ENCODE measurements at places on chromosomes 4 and X.

DNA sequence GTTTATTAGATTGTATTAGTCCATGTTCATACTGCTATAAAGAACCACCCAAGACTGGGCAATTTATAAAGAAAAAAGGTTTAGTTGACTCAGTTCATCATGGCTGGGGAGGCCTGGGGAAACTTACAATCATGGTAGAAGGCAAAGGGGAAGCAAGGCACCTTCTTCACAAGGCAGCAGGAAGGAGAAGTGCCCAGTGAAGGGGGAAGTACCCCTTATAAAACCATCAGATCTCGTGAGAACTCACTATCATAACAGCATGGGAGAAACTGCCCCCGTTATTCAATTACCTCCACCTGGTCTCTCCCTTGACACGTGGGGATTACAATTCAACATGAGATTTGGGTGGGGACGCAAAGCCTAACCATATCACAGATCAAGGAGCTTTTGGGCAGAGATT, 8.1 kb upstream of the HSD17B13 start:
- no peak for DNase-seq

DNA sequence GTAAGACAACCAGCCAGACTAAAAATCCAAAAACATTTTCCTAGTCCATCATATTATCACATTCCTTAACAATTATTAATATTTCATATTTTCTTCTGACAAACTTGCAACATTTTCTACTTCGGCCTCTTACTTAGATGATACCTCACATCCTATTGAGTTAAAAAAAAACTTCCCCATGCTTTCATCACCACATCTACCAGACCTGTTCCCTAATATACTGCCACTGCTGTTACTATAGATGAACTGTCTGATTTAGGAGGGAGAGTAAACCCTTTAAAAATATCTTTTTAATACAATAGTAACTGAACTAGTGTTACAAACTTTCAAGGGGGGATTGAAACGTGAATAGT, 1.5 kb downstream of the FAM200B start:
- no peak for DNase-seq

- DNase-seq = no peak
These were observed 15.9 kb upstream of the PDLIM5 start for GRCh38 chr4:94435874-94436273.

DNA sequence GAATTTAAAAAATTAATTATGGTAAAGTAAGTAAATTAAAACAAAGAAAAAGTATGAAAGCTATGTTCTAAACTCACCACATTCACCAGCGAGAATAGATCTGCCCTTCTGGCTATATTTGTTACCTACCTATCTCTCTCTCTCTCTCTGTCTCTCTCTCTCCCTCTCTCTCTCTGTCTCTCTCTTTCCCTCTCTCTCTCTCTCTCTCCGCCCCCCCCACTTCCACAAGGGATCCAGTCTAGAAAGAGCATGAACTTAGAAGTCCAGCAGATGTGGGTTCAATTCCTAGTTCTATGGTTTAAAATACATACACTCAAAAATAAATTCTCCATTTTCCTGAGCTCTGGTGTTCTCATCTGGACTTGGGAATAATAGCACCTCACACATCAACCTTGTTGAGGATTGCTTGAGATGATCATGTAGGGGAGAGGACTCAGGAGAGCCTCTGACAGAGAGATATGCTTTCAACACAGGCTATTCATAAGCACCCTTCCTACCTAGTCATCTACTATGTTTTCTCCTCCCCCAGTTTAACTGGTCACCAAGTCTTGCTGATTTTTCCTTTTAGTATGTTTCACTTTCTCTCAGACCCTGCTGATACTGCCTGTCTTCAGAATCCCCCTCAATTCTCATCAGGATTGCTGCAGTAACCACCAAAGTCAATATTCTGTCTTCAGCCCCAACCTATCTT, 64.7 kb downstream of the SLC7A11 start:
- no peak for DNase-seq

DNA sequence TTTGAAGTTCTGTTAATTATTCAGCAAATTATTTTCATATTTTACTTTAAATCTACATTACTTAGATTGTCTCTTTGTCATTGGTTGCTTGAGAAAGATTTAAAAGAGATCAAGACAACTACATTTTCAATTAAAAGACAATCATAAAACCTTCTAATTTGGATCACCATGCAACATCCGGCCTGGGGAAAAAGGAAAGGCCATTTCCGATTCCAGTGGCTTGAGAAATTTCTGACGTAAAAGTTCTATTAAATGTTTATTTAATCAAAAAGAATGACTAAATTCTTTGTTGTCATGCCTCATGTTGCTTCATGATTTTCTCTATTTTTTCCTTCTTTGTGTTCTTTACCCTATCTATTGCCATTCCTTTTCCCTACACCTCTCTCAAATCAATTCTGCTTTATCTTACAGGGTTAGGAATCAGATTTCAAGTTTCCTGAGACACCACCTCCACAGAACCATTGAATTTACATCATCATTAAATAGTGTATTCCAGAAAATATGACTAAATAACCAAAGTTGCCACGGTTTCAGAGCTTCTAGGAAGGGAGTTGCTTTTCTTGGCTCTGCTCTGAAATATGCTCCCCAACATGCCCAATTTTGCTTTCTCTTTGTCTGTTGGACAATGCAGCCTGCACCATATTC, 124.6 kb upstream of the ACSL4 start:
- no peak for DNase-seq

GRCh38 chr4:71167083-71167482, 171.7 kb upstream of the SLC4A4 start:
- no peak for DNase-seq

DNA sequence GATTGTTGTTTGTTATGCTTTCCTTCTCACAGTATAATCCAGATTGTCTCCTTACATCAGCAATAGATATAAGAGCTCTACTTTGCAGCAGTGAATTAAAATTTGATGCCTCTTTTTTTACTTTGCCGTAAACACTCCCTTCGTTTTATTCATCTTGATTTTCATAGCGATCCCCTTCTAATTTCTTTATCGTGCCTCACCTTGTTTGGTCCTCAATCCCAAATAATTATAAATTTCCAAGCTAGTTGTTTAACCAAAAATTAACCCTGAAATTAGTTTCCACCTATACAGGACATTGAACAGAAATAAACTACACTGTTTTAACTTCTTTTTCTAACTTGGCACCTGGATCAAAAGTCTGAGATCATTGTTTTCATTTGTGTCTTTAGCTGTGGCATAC, 35.1 kb upstream of the GRID2 start:
- no peak for DNase-seq

DNA sequence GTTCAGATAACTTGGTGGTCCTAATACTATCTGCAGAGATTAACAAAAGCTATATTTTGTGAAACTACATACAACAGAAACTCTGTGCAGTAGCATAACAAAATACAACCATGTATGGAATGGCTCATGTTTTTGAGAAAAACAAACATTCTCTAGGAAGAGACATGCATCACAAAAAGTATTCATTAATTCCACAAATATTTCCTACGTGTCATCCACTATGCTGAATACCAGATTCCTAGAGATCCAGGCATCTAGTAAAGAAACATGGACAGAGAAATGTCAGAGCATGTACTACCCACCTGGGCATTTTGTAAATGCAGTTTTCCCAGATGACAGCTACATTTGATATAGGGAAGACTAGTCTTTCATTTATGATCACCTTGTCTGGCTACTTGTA, 248.1 kb downstream of the OPHN1 start:
- DNase-seq = no peak

Measured in posterior vena cava (tissue), 2 donors.